ENCODE measurements at places on chromosomes 16 and 17.

- DNase-seq, result peak; percentile 79
These were observed 1.6 kb downstream of the IFT140 start for GRCh38 chr16:1610071-1610898.

GRCh38 chr17:2266045-2266864 lies 37.3 kb downstream of the SMG6 start:
- no peak for DNase-seq

DNA sequence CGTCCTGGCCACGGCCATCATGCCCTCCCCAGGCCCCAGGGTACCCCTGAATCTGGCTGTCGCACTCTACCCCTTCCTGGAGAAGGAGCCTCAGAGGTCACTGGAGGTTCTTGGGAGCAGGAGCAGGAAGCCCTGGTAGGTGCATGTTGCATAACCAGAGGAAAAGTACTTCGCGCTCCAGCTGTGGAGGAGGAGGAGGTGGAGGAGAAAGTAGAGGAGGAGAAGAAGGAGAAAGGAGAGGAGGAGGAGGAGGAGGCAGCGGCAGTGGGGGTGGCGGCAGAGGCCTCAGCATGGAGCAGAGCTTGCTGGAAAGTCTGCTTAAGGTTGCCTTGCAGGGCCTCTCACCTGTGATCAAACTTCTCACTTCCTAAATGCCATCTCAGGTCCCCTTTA lies 61.8 kb downstream of the BAIAP2 start:
- DNase-seq, result no peak

GRCh38 chr17:34472363-34472762 lies 107.0 kb upstream of the TMEM132E start:
- DNase-seq, result no peak

DNA sequence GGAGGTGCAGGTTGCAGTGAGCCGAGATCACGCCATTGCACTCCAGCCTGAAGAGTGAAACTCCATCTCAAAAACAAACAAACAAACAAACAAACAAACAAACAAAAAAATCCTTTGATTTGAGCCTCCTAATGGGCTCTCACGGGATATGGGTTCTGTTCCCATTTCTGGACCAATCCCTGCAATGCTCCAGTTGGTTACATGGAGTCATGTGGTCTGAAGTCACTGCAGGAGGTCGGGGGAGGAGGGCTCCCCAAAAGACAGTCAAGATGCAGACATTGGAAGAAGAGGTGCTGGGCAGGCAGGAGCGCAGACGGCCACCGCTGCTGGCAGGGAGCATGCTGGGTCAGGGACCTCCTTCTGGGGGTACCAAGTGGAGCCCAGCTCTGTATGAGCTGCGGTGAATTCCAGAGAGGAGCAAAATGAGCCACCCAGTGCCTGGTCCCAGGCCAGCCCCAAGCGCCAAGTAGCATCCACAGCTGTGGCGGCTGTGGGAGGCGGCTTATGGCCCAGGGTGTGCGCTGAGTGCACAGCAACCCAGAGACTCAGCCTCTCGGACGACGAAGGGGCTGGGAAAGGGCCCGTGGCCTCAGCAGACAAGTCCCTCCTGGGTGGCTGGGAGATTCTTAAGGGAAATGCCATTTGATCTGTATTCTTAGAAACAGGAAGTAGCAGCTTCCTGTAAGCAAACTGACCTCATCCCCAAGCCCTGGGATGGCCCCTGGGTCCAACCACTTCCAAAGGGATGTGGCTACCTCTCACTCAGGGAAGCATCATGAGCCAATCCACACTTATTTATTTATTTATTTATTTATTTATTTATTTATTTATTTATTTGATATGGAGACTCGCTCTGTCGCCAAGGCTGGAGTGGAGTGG lies 19.6 kb upstream of the ATP2A3 start:
- peak; percentile 30 for DNase-seq

Measured in fibroblast of the aortic adventitia (primary cell).